RWPE2 (cell line): ENCODE measurements at places on chromosomes 3 and 15.

GRCh38 chr3:109122690-109123089 lies 4.8 kb upstream of the MORC1 start:
- no peak overlapping the region for H3K27ac ChIP-seq
- H3K36me3 ChIP-seq: no peaks in the 10 kb centered on the region
- H3K4me3 ChIP-seq: no peak overlapping the region
- no peaks in the 10 kb centered on the region for H3K27me3 ChIP-seq
- H3K4me1 ChIP-seq: no peaks in the 10 kb centered on the region
- DNase-seq: no peak

- no peaks in the 10 kb centered on the region for H3K36me3 ChIP-seq
- no peak overlapping the region for H3K27ac ChIP-seq
- no peak overlapping the region for H3K4me3 ChIP-seq
These were observed 169.9 kb downstream of the SHQ1 start for GRCh38 chr3:72678380-72678779.

GRCh38 chr3:19013879-19014278 lies 134.4 kb upstream of the KCNH8 start:
- no peak overlapping the region for H3K27ac ChIP-seq
- DNase-seq: no peak
- H3K4me1 ChIP-seq: no peaks in the 10 kb centered on the region

DNA sequence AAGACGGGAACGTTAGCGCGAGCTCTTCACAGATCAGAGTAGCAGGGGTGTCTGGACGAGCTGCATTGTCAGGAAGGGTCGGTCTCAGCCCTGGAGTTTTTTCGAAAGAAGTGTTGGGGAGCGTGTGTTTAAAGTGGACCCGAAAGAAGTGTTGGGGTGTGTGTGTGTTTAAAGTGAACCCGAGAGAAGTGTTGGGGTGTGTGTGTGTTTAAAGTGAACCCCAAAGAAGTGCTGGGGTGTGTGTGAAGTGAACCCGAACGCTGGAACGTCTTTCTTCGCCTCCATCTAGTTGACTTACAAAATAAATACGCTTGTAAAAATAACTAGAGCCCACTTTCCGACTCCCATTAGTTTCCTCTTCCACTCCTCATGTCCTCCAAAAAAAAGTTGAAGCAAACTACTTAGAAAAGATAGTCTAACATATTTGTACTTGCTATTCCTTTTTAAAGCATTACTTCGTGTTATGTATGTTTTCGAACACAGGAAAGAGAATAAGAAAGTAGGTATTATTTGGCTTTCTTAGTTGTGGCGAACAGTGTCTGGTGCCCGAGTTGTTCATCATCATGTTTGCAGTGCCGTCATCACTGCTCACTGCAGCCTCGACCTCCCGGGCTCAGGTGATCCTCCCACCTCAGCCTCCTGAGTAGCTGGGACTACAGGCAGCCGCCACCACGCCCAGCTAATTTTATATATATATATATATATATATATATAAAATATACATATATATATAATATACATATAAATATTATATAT lies 1.0 kb downstream of the LRCH3 start:
- H3K27me3 ChIP-seq: no peaks in the 10 kb centered on the region
- DNase-seq: no peak
- peaks cover 29% of the 10 kb centered on the region for H3K4me1 ChIP-seq
